ENCODE measurements at places on chromosomes 1 and 21. TPM values are rescaled to one million over a fixed set of nuclear protein-coding genes. Genes with fewer than 3 reads are reported as not detected.

The KRTAP12-3 gene
- not detected for total RNA-seq

The SEC16B gene
- total RNA-seq, result 16.4 TPM

The CAMK2N1 gene
- 28.3 TPM for total RNA-seq

The GBP6 gene
- total RNA-seq, result not detected

The KLHDC7A gene
- 6.5 TPM for total RNA-seq

The WNT4 gene
- total RNA-seq, result 0.35 TPM

The LCE6A gene
- total RNA-seq, result not detected

The ABCA4 gene
- 0.99 TPM for total RNA-seq

The KMO gene
- total RNA-seq, result 43.0 TPM

The ELF3 gene
- 12.6 TPM for total RNA-seq

The ERICH3 gene
- 0.51 TPM for total RNA-seq

The FCRL5 gene
- total RNA-seq, result 0.40 TPM

The KLHDC9 gene
- 3.9 TPM for total RNA-seq

The CAMSAP2 gene
- 8.8 TPM for total RNA-seq

The KRTAP7-1 gene
- not detected for total RNA-seq

The IVL gene
- total RNA-seq, result not detected

The NBPF15 gene
- 19.8 TPM for total RNA-seq

The IL6R gene
- 118 TPM for total RNA-seq

The TPTE gene
- total RNA-seq, result not detected

The NPHS2 gene
- not detected for total RNA-seq

The IFNAR2 gene
- 12.4 TPM for total RNA-seq

The S100A3 gene
- 0.29 TPM for total RNA-seq

The NIPAL3 gene
- 3.4 TPM for total RNA-seq

The FALEC gene
- total RNA-seq, result not detected

The PLA2G4A gene
- total RNA-seq, result 0.74 TPM

The LIPI gene
- not detected for total RNA-seq

The LHX4 gene
- total RNA-seq, result not detected

The PLA2G2D gene
- total RNA-seq, result not detected

The GBP1 gene
- total RNA-seq, result 97.8 TPM

The RHD gene
- total RNA-seq, result 0.22 TPM

The TP53BP2 gene
- total RNA-seq, result 14.0 TPM

The BMP8B gene
- total RNA-seq, result 0.70 TPM

The LCE1E gene
- total RNA-seq, result not detected

The S100A2 gene
- total RNA-seq, result not detected

The RNF207 gene
- 8.4 TPM for total RNA-seq

The LHX8 gene
- not detected for total RNA-seq

The AUNIP gene
- total RNA-seq, result not detected

The SPATA45 gene
- total RNA-seq, result not detected

The ACTN2 gene
- total RNA-seq, result 0.43 TPM

The EFNA4 gene
- 2.6 TPM for total RNA-seq

The BARHL2 gene
- total RNA-seq, result not detected

The NTNG1 gene
- not detected for total RNA-seq

The AQP10 gene
- not detected for total RNA-seq

The AKIRIN1 gene
- 33.7 TPM for total RNA-seq

The KRTAP10-3 gene
- not detected for total RNA-seq

The L1TD1 gene
- total RNA-seq, result not detected

The LPAR3 gene
- total RNA-seq, result not detected

The CLCA1 gene
- not detected for total RNA-seq

The HPCA gene
- not detected for total RNA-seq

The EXO1 gene
- total RNA-seq, result 1.5 TPM

The FMO4 gene
- 17.8 TPM for total RNA-seq

The TCP10L gene
- 1.7 TPM for total RNA-seq

Data from right lobe of liver (tissue), 6 donors.